ENCODE measurements at places on chromosomes 3 and 15. TPM values are rescaled to one million over a fixed set of nuclear protein-coding genes. Genes with fewer than 3 reads are reported as not detected.
A peak's percentile ranks its signal among the peaks of the same experiment; 100 is the strongest.

DNA sequence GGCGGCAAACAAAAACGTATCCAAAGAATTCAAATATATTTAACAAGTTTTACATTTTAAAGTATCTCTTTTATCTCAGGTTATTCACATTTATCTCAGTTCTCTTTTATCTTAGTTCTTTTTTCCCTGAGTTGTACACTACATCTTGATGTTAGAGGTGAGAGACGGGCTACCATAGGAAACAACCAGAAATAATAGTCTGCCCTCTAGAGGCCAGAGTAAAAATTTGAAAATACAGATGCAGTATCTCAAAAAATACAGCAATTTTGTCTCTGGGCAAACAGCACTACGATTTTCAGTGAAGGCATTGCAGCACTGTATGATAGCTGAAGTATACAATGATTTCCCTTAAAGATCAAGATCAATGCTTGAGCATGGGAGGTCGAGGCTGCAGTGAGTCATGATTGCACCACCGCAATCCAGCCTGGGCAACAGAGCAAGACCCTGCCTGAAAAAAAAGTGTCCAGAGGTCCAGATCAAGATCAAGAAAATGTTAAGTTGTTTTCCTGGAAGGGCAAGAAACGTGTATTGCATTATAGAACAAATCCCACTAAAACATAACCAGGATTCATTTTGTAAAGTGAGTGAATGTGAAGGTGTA lies 82.6 kb upstream of the ATP11B start:
- peak; percentile 27 for DNase-seq

- DNase-seq = no peak
Observed at GRCh38 chr3:78979028-78979427, 788.8 kb downstream of the ROBO1 start.

DNA sequence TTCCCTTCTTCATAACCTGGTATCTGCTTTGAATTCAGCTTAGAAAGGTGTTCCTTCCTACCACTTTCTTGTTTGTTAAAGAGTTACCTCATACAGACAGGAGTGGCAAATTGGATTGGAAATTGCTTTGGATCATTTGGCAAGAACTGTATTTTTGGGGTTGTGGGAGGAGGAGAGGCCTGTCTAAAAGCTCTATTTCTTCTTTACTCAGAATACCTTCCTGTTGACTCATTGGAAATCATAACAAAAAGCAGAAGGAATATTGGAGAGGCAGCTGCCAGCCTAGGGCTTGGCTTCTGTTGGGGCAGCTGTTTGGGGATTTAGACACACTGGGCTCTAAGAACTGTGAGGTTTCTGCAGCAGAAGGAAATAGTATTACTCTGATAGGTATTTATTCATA lies 14.2 kb downstream of the IQGAP1 start:
- DNase-seq = peak; percentile 92

- no peak for DNase-seq
Observed at GRCh38 chr3:189586941-189587663, 44.1 kb upstream of the TP63 start.

DNA sequence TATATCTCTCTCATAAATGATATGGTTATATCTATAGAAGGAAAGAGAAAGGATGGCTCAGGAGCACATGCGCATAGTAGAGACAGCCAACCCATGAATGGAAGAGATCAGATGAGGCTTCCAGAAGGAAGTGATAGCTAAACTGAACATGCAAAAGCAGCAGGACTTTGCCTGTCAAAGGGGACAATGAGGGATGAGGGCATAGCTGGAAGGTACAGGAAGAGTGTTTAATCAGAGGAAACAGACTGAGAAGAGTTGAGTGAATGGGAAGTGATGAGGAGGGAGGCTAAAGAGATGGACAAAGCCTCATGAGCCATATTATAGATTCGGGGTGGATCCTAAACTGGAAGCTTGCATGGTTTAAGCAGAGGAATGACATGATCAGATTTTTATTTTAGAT lies 26.5 kb upstream of the VEPH1 start:
- no peak for DNase-seq

- DNase-seq = no peak
Observed at GRCh38 chr3:16789344-16790120, 95.2 kb upstream of the PLCL2 start.

DNA sequence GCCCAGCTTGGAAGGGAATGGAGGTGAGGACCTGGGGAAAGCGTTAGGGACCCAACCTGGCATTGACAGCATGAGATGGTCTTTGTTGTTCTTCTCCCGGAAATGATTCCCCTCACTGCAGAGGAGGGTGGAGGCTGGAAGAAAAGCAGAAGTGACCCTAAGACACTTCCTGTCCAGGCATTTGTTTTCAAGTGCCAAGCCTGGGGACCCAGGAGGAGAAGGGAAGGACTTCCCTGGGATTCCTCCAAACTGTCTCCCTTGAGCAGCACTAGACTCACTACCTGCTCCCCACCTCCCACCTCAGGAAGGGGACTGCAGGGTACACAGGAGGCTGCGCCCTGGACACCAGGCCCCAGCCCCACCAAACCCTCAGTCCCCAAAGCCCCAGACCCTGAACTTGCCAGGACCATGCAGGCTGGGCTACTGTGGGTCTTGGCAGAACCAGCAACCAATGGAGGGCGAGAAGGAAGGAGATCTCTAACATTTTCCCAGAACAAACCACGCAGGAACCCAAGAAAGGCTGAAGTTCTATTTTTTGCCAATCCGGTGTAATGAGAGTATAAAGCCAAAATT lies 9.8 kb upstream of the VIPR1 start:
- no peak for DNase-seq

DNA sequence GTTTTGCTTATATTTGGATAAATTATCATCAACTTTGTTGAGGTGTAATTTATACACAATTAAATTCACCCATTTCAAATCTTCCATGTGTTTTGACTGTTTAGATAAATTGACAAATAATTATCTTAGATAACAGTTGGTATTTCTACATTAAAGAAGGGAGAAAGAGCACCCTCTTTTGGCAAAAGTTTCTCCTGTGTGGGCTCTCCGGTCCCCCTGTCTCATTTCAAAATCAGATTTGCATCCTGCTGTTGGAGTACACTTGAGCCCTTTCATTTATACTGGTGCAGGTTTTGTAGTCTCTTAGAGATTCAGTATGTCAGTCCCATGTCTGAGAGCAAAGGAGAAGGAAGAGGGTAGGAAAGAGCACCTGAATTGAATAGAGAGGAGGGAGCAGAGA lies 49.4 kb downstream of the NKIRAS1 start:
- no peak for DNase-seq

DNA sequence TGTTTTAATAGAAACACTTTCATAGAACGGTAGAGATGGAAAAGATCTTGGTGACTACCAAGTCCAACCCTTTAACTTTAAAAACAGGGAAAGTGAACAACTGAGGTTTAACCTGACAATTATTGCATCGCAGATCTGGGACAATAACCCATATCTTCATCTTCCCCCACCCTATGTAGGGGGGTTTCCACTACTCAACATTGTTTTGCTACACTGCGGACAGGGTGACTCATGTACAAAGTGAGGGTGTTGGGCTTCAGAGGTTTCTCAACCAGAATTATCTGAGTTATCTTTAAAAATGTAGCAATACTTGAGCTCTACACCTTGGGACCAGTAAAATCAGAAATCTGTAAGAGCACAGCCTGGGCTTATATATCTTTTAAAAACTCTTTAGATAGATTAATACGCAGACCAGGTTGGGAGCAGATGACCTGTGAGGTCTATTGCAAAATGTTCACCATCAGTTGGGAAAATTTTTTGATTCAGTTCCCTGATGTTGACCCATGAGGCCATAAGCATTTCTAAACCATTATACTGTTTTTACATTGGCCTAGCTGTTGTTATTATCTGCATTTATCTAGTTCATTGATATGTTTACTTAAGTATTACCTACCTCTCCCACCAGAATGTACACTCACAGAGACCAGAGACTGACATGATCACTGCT lies 103.6 kb upstream of the ICE2 start:
- no peak for DNase-seq

DNA sequence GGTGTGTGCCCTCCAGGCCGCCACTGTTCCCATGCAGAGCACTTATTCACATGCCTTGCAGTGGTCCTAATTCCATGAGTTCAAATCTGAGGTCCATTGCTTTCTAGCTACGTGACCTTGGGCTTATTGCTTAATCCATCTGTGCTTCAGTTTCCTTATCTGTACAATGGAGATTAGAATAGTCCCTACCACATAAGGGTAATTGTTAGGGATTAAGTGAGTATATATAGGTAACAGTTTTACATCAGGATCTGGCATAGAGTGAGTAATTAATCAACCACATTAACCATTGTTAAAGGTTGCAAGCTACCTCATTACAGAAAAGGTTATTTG lies 7.6 kb downstream of the CPN2 start:
- no peak for DNase-seq

DNA sequence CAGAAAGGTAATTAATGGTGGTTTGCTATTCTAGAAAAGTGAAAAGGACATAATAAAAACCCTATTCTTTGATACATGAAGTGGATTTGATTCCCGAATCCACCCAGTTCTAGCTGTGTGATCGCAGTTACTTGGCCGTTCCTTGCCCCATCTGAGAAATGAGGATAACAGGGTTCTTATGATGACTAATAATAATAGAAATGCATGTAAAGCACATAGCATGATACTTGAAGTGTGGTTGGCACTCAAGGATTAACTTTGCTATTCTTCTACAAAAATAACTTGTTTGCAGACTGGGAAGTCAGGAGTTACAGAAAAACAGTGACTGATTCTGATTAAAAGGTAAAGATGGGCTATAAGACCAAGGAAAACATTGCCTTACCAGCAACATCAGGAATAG lies 26.8 kb downstream of the PARL start:
- DNase-seq = no peak

GRCh38 chr3:67906261-67906660 lies 251.8 kb upstream of the SUCLG2 start:
- DNase-seq = no peak

CCDC71 gene
- 16.8 TPM for total RNA-seq

FBN1 gene
- 411 TPM for total RNA-seq

NEO1 gene
- total RNA-seq = 41.0 TPM

RBPMS2 gene
- 0.41 TPM for total RNA-seq

ACSBG1 gene
- total RNA-seq = 1.5 TPM

SLC15A2 gene
- 18.2 TPM for total RNA-seq

NFKBIZ gene
- total RNA-seq = 20.4 TPM

GABRB3 gene
- 4.8 TPM for total RNA-seq

STRIT1 gene
- total RNA-seq = 3.9 TPM
